ENCODE measurements at places on chromosomes 5 and 9.

DNA sequence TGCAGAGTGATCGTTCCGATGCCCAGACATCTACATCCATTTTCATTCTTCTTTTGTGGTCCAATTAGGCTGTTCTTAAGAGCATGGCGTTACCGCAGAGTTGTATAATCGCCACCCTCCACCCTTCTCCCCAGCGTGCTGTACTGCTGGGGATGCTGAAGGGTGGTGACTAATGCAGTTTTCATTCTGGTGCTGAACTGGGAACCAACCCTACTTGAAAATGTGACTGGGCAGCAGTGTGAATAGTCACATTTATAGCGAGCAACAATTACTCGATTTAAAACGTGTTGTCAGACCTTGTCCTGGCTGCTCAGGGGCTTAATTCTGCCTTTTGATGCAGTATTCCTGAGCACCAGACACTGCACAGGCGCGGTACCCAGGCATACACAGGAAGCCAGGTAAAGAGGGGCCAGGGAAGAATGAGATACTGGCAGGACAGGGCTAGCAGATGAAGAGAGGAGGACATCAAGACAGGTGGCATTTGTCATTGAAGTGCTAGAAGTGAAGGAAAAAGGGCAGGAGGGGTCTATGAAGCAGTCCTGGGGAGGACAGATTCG lies 719 bp upstream of the ISCA1 start:
- no peak for DNase-seq

DNA sequence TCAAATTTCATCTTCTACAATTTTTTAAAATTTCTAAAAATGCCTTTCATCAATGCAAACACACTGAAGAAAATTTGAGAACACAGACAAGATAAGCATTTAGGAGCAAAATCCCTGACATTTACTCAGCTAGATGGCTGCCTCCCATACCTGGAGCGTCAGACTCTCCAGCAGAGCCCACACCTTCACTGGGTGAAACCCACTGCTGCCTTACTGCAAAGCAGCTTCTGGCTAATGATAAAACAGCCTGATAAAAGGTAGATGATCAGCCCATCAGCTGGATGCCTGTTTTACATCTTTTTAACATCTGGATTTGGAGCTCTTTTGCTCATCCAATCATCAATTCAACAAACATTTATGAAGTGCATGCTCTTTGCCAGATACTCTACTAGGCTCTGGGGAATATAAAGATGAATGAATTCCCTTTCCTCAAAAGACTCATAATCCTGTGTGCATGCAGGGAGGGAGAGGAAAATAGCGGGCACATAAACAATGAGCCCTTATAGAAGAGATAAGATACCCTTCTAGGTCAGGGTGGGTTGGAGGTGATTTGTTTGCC lies 271.2 kb downstream of the SAXO1 start:
- no peak for DNase-seq

DNA sequence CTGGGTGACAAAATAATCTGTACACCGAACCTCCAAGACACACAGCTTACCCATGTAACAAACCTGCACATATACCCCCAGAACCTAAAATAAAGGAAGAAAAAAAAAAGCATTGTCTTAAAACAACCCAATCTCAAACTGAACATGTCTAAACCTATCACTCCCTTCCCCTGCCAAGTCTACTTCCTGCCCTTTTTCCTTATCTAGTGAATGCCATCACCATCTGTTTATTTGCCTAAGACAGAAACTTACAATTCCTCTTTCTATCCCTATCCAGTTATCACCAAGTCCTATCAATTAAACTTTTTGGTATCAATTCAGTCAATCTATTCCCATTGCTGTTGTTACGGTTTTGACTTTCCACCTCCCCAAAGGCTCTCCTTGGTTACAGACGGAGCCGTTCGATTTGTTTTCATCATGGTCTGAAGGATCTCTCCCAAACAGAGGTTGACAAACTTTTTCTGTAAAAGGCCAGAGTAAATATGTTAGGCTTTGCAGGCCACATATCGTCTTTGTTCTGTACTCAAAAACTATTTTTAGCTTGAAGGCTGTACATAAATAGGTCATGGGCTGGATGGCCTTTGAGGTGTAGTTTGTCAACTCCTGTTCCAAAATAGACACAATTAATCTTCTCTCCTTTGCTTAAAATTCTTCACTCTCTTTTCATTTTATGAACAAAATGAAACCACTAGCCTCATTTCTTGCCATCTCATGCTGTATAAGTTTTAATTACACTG lies 12.1 kb downstream of the NOL8 start:
- DNase-seq: no peak

- no peak for DNase-seq
These were observed 16.6 kb upstream of the ASS1 start for GRCh38 chr9:130428086-130428665.

- DNase-seq: peak; percentile 40
These were observed 89.5 kb downstream of the PHF2 start for GRCh38 chr9:93665637-93666438.
